ENCODE measurements at places on chromosomes 4 and X.
A peak's percentile ranks its signal among the peaks of the same experiment; 100 is the strongest.

DNA sequence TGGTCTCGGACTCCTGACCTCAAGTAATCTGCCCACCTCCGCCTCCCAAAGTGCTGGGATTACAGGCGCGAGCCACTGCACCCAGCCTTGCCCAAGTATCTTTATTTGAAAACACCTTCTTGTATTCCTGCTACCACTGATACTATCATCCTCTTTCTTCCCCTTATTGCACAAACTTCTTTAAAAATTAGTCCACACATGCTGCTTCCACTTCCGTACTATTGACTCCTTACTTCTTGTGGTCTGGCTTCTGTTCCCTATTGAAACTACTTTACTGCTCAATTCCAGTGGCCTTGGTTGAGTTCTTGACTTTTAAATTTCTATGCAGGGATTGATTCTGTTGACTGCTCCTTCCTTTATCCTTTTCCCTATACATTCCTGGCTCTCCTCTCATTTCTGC, 38.8 kb downstream of the MTM1 start:
- DNase-seq: no peak

DNA sequence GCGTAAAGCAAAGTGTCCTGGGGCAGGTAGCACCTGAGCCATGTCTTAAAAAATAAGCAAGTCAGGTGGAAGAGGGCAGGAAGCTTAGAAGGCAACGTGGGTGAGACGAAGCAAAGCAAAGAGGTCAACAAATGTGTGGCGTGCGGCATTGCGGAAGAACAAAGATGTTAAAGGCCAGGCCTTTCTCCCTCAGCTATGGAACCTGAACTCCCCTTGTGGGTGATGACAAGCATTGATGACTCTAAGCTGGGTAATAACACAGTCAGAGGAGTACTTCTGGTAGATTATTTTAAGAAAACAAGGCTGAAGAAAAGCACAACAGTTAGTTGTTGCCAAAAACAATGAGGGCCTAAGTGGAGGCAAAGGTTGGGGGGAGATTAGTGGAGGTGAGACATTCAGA, 29.0 kb upstream of the SORBS2 start:
- DNase-seq: no peak

- no peak for DNase-seq
Measured at GRCh38 chrX:68419975-68420374, 13.3 kb downstream of the OPHN1 start.

- no peak for DNase-seq
Measured at GRCh38 chr4:113665036-113665435, 96.5 kb downstream of the CAMK2D start.

DNA sequence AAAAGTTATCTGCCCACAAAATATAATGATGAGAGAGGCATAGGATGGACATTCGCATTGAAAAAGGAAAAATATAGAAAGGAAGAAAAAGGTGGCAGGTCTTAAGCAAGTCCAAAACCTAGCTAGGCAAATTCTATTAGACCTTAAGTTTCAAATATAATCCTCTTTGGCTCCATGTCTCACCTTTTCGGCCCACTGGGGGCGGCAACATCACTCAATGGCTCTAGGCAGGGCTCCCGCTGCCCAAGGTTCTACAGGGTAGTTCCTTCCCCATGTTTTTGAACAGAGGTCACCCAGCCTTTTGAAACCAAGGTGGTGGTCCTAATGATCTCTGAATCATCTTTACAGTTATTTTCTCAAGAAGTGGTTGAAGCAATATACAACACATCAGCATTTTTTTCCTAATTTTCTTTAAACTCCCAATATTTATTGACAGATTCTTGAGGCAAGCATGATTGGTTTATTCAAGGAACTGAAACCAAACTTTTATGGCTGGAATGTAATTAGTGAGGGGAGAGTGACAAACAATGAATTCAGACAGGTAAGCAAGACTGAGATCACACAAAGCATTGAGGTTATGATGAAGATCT, 309.4 kb downstream of the ANTXR2 start:
- DNase-seq: no peak

- DNase-seq: no peak
Measured at GRCh38 chrX:97995834-97996233, 1112.1 kb downstream of the RPA4 start.

DNA sequence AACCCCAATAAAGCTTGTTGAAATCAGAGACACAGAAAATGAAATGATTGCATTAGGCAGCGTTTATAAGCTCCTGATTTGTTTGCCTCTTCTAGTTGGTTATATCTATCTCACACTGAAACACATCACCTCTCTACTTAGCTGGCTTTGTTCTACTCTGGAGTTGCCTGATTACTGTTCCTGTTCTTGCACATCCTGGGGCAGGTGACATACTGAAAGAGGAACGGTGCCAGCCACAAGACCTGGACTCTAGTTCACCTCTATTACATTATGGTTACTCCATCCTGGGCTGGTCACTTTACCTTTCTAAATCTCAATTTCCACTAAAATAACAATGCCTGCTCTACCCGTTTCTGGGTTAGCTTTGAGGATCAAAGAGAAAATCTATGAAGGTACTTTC, 47.9 kb downstream of the TRIM2 start:
- DNase-seq: no peak

- DNase-seq: no peak
Measured at GRCh38 chr4:161448550-161449180, 715.1 kb downstream of the FSTL5 start.

GRCh38 chr4:185853841-185854240, 41.8 kb upstream of the SORBS2 start:
- no peak for DNase-seq

- DNase-seq: no peak
Measured at GRCh38 chr4:128461291-128462102, 173.9 kb upstream of the PGRMC2 start.

GRCh38 chr4:87258677-87259076, 38.3 kb upstream of the KLHL8 start:
- DNase-seq: no peak

DNA sequence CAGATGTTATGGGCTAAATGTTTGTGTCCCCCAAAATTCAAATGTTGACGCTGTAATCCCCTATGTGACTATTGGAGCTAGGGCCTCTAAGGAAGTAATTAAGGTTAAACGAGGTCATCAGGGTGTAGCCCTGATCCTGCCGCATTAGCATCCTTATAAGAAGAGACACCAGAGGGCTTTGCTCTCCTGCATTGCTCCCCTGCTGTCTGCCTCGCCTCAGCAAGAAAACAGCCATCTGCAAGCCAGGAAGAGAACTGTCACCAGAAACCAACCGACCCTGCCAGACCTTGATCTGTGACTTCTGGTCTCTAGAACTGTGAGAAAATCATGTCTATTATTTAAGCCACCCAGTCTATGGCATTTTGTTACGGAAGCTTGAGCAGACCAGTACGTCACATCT, 331.9 kb downstream of the DCTD start:
- no peak for DNase-seq

- DNase-seq: no peak
Measured at GRCh38 chr4:168138143-168138542, 45.8 kb downstream of the ANXA10 start.

DNA sequence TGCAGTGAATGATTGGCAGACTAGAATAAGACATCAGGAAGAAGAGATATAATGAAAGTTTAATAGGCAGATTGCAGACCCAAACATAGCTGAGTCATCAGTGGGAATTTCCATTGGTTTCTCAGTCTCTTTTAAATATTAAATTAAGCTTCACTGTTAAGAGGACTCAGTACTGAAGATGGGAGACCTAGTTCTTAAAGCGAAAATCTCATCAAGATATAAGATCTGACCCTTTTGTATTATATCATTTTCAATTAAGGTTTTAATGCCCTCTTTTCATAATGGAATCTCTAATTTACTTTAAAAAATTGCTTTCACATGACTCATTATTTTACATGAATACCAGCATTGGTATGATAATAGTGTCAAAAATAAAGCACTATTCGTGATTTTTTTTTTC, 168.9 kb upstream of the ATOH1 start:
- no peak for DNase-seq

- DNase-seq: no peak
Measured at GRCh38 chr4:84691170-84691691, 108.3 kb downstream of the CDS1 start.

- no peak for DNase-seq
Measured at GRCh38 chr4:107666134-107666533, 53.9 kb downstream of the PAPSS1 start.

DNA sequence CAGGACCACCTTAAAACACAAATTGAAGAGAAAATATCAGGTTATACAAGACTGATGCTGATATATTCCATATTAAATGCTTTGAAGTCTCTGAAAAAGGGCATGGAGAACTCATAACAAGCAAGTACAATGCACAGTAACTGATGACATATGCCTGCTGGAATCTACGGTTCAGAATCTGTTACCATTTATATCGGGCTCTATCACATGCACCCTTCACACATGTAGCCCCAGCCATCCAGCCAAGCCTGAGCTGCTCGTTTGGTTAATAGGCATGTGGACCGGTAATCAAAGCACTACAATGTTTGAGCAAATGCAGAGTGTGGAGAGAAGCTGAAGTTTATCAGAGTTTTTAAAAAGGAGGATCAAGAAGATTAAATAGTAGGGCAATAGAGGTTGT, 11.8 kb downstream of the COMMD8 start:
- DNase-seq: no peak

DNA sequence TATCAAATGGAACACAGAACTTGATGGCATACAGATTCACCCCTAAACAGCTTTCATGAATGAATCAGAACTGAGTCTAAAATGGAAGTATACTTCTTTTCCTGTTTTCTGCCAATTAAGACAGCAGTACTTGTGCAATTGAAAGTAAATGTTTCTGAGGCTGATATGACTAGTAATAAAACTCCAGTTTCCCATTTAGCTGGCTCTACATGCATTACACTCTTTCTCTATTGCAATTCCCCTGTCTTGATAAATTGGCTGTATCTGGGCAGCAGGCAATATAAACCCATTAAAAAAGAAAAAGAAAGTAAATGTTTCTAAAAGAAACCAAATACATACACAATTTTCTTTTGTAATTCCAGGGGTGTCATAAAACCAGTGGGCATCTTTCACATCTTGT, 4.6 kb downstream of the NOA1 start:
- no peak for DNase-seq

- no peak for DNase-seq
Measured at GRCh38 chr4:171157462-171158082, 655.6 kb upstream of the GALNTL6 start.

DNA sequence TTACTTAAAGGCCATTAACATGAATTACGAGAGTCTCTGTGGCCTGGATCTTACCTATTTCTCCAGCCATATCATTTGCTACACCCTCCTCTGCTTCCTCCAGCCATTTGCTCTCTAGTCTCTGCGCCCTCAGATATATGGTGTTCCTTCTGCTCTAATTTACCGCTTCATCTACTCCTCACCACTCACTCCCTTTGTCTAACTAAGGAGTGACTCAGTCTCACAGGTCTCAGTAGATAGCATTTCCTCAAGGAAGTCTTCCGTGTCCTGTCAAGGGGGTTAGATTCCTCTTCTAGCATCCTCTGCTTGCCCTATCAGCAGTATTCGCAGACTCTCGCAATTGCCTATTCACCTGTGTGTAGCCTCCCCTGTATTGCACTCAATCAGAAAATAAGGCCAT, 892.1 kb upstream of the INTU start:
- no peak for DNase-seq

DNA sequence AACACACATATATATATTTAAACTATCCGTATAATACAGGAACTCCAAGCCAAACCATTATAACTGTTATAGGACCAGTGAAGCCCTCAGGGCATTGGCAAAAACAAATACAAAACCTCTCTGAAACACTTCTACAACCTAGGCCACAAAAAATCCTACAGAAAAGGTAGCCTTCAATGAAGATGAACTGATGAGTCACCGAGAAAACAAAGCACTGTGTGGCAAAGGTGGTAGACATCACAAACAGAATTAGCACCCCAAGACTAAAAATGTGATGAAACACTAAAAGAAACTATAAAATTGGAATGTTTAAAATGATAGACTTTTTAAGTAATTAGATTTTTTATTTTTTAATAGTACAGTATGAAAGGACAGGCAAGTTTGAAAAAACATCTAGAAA, 5.5 kb upstream of the HSPA4L start:
- no peak for DNase-seq

GRCh38 chr4:148068065-148068911, 336.4 kb downstream of the ARHGAP10 start:
- DNase-seq: no peak

GRCh38 chrX:68826113-68826980, 2.5 kb upstream of the EFNB1 start:
- DNase-seq: no peak

DNA sequence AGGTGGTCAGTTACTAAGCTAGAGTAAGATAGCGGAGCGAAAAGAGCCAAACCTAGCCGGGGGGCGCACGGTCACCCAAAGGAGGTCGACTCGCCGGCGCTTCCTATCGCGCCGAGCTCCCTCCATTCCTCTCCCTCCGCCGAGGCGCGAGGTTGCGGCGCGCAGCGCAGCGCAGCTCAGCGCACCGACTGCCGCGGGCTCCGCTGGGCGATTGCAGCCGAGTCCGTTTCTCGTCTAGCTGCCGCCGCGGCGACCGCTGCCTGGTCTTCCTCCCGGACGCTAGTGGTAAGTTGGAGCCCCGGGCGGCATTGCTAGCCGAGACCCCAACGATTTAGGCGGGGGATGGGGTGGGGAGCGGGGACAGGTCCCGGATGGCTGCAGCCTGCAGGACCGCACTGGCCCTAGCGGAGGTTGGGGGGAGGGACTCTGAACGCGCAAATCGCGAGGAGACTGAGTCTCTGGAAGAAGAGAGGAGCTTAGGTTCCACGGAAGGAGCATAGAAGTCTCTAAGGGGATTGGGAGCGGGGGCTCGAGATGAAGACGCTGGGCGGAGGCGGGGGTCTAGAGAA, 573 bp downstream of the HTR2C start:
- no peak for DNase-seq

GRCh38 chr4:86640469-86640868, 46.4 kb downstream of the PTPN13 start:
- DNase-seq: no peak

DNA sequence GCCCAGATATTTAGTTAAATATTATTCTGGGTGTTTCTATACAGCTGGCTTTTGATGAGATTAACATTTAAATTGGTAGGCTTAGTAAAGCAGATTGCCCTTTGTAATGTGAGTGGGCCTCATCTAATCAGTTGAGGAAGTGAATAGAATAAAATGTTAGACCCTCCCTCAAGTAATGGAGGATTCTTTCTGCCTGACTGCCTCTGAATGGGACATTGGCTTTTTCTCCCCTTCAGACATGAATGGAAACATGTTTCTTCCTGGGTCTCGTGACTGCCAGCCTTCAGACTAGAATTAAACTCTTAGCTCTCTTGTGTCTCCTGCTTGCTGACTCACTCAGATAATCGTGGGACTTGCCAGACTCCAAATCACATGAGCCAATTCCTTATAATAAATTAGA, 266.7 kb downstream of the INPP4B start:
- DNase-seq: no peak

- DNase-seq: no peak
Measured at GRCh38 chrX:101347859-101348451, 587 bp downstream of the TIMM8A start.

DNA sequence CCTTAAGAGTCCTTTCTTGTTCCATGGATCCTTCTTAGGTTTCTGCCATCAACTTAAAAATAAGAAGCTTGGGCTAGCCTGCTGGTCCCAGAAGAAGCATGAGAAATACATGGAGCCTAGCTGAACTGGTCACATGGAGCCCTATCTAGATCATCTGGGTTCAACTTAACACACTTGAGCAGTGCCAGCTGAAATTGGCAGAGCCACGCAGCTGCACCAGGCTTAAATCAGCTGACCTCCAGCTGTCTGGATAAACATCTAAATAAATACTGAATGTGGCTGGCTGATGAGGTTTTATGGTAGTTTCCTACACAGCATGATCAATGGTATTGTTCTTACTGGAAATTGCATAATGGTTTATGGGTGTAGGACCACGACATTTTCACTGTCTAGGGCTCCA, 598.4 kb upstream of the FAM241A start:
- no peak for DNase-seq

GRCh38 chr4:26076000-26076587, 162.1 kb downstream of the SMIM20 start:
- peak; percentile 53 for DNase-seq

All from stimulated activated CD8-positive, alpha-beta memory T cell treated with anti-CD3 and anti-CD28 coated beads, Interleukin-15, amount 100 ng/mL, for 48 hours (primary cell).